ENCODE measurements at places on chromosomes 11 and 22.

- no peak for DNase-seq
Observed at GRCh38 chr11:47577460-47578041, 1.2 kb downstream of the KBTBD4 start.

DNA sequence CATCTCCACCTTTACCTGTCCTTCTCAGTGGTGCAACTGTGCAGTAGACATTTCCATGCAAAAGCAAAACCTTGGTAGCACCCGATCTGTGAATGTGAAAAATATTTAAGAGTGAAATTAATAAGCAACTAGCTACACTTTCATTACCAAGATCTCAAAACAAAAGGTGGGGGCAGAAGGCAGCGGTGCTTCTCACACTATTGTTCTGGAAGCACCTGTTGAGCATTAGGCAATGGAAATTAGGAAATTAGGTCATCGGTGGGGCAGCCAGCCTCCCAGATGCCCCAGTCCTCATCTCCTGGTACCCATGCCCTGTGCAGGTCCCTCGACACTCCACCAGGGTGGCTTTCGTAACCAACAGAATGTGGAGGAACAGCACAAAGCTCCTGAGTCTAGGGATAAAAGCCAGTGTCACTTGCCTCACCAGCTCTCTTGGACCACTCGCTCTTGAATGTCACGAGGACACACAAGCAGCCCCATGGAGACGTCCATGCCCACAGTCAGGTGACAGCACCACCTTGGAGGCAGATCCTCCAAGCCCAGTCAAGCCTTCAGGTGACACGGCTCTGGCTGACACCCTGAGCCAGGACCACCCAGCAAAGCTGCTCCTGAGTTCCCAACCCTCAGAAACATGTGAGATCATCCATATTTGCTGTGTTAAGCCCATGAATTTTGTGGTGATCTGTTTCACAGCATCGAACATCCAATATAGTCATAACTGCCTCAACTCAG lies 3.3 kb downstream of the LTO1 start:
- DNase-seq, result no peak

DNA sequence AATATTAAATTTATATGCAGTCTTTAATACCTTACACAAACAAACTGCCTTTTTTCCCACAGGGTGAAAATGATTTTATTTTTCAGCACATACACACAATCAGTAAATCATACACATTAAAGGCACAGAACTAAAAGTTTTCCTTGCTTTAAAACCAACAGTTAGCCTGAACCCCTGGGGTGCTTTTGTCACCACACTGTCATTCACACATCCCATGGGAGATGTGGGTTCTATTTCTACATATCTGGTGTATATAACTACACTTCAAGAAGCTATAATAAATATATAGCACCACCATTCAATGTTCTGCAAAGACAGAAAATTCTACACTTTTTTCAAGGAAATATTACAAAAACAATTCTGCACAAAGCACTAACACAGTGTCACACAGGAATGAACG lies 197.0 kb downstream of the GUCY1A2 start:
- no peak for DNase-seq

GRCh38 chr11:21986361-21986760 lies 206.5 kb upstream of the ANO5 start:
- no peak for DNase-seq

DNA sequence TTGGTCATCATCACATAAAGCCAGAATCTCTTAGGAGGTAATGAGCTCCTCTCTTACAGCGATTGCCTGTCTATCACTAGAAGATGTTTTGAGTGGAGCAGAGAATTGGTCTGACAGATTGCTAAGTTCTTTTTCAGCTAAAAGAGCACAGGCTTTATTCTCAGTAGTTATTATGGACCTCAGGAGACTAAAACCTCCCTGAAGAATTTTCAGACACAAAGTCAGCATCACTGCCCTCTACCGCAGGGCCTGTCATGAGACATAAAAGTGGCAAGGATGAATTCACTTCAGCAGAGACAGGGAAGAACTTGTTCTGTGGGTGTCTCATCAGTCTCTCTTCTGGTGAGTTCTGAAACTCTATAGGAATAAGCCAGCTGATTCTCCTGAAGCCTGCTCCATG lies at the start of gene OR51I2:
TSS of gene OR51I2 (plus strand) at position 301 of the 400 bp plus-strand sequence. CDS start 4,166 bp downstream, outside the sequence.
- DNase-seq, result no peak

DNA sequence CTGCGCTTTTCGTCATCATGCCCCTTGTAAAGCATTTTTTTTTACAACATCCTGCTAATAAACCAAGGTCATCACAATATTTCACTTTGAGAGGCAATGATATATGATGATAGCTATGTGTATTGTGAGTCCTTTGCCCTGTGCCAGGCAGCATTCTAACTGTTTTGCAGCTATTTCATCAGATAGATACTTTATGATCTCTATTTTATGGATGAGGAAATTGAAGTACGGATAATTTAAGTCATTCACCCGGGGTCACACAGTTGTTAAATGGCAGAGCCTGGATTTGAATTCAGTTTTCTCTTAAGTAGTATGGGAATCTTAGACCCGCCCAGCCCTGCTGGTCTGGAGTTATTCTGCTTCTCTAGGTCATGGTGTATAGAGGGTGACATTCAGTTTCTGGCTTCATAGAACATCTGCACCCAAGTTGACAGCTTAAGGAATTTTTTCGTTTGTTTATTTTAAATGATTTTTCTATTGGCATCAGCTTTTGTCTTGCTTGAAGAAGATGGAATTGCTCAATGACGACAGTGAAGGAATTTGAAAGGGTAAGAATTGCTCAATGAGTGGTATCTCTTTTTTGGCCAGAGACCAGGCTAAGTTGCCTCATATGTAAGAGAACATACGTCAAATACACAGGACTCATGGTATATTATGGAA lies 926 bp downstream of the PRR5L start:
- no peak for DNase-seq

- peak; percentile 23 for DNase-seq
Observed at GRCh38 chr22:26835929-26836528, 178.6 kb downstream of the MIAT start.

GRCh38 chr11:73629907-73630306 lies 16.5 kb upstream of the PLEKHB1 start:
- no peak for DNase-seq

GRCh38 chr22:17944256-17944655 lies 80.1 kb downstream of the MICAL3 start:
- no peak for DNase-seq

DNA sequence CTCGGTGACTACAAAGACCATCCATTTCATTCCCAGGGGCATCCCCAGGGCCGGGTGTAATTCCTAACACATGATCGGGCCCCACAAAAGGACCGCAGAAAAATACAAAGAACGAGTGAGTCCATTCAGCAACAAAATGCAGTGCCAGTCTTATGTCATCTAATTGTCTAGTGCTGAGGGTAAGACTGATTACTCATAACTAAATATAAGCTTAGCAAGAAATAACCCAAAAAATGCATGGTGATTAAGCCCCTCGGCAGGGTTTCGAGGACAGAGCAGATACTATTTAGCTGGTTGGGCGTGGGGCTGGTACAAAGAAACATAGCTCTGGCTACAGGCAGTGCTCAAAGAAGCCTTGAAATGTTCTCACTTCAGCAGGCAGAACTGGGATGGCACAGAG lies 1078.9 kb downstream of the OPCML start:
- DNase-seq, result no peak

GRCh38 chr22:48976556-48977535 lies 850.8 kb downstream of the BRD1 start:
- no peak for DNase-seq

- DNase-seq, result no peak
Observed at GRCh38 chr11:95563173-95563572, 226.4 kb downstream of the FAM76B start.

- DNase-seq, result no peak
Observed at GRCh38 chr22:43305806-43306205, 37.4 kb downstream of the SCUBE1 start.

DNA sequence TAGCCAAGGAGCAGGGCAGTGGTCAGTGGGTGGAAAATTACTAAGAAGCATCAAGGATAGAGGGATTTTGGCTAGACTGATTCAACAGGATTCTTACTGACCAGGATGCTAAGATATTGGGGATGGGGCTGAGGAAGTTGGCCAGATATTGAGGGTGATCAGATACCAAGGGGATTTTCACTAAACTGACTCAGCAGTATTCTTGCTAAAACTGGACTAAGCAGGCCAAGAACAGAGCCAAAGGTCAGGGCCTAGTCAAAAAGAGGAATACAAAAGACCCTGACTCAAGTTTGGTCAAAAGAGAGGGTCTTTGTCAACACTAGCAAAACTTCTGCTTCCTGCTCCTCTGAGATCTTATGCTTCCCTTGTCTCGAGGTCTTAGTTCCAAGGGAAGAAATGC lies 38.6 kb upstream of the DEUP1 start:
- no peak for DNase-seq

DNA sequence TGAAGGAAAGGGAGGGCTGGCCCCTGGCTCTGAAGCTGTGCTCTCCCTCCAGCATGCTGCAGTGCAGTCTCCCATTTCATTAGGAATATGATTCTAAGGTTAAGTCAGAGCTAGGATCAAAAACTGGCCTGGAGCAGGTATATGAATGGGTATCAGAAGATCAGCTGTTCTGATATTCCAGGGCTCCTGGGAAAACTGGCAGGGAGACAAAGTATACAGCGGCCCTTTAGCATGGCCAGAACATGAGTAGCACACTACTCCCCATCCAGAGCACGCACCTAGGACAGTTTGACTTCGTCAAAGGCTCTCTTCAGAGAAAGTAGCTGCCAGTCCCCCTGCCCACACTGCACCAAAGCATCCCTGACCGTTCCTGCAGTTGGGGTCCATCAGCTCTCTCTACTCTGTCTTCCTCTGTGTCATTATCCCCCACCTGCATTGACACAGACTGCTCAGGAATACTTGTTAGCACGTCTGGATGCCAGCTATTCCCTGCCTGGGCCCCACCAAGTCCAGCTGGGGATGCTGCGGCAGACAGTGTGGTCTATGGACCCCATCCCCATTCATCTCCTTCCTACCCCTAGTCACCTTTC lies 4.0 kb upstream of the FCHSD2 start:
- no peak for DNase-seq

- no peak for DNase-seq
Observed at GRCh38 chr11:93033093-93033492, 63.6 kb downstream of the MTNR1B start.

GRCh38 chr22:33875316-33875715 lies 45.0 kb downstream of the LARGE1 start:
- DNase-seq, result no peak

- DNase-seq, result no peak
Observed at GRCh38 chr11:73950869-73951710, at the start of gene DNAJB13. Gene DNAJB13 (plus strand): TSS chr11:73951026. CDS start chr11:73951070, 44 bp downstream.

GRCh38 chr11:8838248-8838647 lies 72.7 kb upstream of the AKIP1 start:
- no peak for DNase-seq

- no peak for DNase-seq
Observed at GRCh38 chr11:26994631-26995095, 751 bp downstream of the FIBIN start.

DNA sequence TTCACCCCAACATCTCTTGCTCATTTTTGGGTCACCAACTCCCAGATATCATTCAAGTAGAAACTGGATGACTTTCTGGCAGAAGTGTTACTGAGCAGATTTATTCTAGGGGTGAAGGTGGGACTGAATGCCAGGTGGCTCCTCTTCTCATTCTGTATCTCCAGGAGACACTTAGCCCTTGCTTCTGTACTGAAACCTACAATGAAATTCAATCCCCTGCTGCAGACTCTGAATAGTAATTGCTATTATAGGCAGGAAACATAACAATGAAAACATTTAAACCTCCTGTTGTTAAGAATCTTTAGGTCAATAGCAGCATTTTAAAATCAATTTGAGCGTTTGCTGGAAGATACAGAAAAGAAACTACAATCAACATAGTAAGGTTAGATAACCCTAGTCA lies 879.4 kb upstream of the TENM4 start:
- no peak for DNase-seq

DNA sequence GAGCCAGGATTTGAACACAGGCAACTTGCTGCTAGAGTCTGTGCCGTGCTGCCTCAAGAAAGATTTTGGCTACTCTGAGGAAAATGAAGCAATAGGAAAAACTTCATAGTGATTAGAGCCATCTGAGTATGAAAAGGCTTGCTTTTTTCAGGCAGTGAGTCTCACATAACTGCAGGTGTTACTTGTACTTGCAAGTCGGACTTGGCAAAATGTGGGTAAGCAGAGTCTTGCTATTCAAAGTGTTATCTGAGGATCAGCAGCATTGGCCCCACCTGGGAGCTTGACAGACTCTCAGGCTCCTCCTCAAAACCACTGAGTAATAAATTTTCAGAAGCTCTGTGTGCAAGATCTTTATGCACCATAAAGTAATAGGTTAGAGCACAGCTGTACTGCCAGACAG lies 18.1 kb downstream of the RNF141 start:
- DNase-seq, result no peak

- DNase-seq, result no peak
Observed at GRCh38 chr11:78654866-78655265, 80.2 kb upstream of the NARS2 start.

- no peak for DNase-seq
Observed at GRCh38 chr11:74751303-74751702, 2.7 kb downstream of the RNF169 start.

DNA sequence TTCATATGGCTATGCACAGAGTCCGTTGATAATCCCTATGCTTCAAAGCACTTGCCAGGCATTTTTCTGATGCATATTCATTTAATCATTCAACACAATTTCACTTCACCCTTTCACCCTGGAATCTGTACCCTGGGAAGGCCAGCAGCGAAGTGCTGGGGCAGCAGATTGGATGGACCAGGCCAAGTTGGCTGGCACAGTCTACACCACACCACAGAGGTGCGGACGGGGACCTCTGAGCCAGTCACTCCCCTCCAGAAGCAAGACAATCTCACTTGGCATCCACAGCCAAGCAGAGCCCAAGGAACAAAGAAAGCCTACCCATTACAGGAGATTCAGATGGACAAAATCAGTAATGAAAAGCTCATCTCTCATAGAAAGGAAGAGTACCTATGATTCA lies 130.2 kb downstream of the GALNT18 start:
- no peak for DNase-seq

DNA sequence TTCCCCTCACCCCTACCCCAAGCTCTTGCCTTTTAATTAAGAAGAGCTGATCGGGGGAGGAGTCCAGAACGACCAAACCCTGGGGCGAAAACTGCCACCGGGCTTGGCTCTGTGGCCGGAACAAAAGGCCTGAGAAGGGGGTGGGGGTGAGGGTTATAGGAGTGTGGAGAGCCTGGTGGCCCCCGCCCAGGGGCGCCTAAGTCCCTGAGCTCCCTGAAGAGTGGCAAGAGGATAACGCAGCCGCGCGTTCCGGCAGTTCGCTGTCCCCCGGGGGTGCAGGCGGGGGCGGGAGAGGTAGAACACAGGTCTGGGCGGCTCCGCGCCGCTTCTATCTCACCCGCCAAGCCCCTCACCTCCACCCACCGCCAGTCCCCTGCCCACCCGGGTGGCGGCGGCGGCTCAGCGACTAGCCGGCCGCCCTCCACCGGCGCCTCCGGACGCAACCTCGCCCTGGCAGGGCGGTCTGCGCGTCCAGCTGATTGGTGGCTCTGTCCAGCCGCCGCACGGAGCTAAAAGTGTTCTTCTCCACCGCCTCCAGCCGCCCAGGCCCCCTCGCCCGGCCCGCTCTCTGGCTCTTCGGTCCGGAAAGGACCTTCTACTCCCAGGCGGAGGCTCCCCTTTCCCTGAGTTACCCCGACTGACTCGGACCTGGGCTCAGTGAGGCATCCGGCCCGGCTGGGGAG lies 18.7 kb upstream of the BDNF start:
- no peak for DNase-seq

- no peak for DNase-seq
Observed at GRCh38 chr11:117921456-117921855, 7.7 kb downstream of the TMPRSS13 start.
